ENCODE measurements at places on chromosomes 5 and 9.

DNA sequence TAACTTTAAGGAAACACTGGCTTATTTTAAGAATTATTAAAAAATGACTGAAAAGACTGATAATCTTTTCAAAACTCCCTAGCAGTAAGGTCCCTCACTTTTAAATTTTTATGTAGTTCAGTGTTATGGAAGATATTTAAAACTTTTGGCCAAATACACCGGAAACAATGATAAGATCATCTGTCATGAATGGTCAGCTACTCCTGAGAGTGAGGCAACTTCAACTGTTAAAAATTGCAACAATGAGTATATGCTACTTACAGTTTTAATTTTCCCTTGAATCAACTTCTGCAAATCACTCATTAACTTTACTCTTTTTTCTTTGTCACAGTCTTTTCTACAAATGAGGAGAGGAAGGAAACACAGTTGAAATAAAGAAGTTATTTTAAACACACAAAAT lies 10.8 kb downstream of the PUM3 start:
- DNase-seq: no peak

DNA sequence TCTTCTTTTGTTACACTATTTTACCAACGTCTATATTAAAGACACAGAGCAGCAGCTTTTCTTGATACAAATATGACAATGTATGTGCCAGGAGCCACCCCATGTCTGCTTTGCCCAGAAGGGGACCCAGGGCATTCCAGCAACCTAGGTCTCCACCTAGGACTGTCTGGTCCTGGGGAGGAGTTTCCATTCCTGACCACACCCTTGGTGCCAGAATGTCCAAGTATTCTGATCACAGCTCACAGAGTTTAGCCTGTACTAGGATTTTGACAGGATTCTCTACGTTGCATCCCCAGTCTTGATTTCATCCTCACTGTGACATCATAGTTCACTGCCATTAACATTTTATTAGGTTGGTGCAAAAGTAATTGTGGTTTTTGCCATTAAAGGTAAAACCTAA lies 224.7 kb downstream of the SREK1 start:
- no peak for DNase-seq

- DNase-seq: no peak
These were observed 41.9 kb upstream of the SPATA31C2 start for GRCh38 chr9:88180081-88180765.

DNA sequence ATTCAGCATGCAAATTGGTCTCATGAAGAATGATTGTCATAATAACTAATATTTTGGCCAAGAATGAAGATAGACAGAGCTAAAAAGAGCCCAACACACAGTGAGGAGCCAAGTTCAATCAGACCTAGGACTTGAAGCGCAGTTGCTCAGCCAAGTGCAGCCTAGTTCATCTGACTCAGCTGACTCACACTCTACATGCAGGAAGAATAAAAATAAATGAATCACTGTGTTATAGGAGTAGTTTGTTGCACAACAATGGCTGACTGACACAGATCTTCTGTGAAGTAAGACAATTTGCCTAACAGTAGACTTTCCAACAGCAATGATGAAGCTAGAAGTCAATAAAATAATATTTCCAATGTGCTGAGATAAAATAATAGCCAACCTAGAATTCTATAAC lies 261.5 kb downstream of the CEMIP2 start:
- peak; percentile 31 for DNase-seq

DNA sequence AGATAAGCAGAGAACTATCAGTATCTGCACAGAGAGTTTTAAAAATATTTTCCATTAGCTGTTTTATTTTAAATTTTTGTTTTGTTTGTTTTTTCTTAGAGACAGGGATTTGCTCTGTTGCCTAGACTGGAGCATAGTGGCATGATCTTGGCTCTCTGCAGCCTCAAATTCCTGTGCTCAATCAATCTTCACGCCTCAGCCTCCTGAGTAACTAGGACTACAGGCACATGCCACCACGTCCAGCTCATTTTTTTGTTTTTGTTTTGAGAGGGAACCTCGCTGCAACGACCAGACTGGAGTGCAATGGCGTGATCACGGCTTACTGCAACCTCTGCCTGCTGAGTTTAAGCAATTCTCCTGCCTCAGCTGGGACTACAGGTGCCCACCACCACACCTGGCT lies 138.2 kb upstream of the LPAR1 start:
- no peak for DNase-seq

DNA sequence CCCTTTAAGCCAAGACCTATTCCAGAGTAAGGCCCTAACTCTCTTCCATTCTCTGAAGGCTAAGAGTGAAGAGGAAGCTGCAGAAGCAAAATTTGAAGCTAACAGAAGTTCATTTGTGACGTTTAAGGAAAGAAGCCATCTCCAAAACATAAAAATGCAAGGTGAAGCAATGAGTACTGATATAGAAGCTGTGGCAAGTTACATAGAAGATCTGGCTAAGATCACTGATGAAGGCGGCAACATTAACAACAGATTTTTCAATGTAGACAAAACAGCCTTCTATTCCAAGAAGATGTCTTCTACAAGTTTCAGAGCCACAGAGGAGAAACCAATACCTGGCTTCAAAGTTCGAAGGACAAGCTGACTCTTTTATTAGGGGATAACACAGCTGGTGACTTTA lies 1143.4 kb downstream of the CDH12 start:
- no peak for DNase-seq

DNA sequence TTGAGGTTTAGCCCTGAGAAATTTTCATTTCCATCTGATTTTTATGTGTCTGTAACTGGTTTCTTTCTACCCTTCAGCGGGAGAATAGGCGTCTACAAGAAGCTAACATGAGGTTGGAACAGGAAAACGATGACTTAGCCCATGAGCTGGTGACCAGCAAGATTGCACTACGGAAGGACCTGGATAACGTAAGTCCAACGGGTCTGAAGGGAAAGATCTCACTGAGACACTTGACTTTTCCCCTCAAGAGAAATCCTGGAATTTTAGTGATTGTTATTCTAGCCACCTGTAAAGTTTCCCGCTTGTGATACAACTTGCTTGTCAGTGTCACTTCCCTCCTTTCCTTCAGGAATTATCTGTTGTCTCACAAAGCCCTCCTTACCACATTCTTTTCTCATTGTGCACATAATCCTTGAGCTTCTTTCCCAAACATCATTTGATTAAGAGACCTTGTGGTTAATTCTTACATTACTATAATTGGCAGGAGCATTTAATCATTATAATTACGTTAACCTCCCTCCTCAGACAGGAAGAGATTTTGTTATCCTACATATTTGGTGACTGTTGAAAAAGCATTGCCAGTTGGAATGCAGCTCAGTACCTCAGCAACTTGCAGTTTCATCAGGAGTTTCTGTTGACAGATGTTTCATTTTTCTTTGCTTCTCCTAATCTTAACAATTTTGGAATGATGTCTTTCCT lies 56.9 kb downstream of the GPR21 start:
- no peak for DNase-seq

- no peak for DNase-seq
These were observed 220.0 kb downstream of the CDH18 start for GRCh38 chr5:19767987-19768386.

- no peak for DNase-seq
These were observed 10.6 kb upstream of the SLC25A48 start for GRCh38 chr5:135823881-135824280.

- peak; percentile 46 for DNase-seq
These were observed 7.8 kb upstream of the DNAJC18 start for GRCh38 chr5:139446956-139447779.

DNA sequence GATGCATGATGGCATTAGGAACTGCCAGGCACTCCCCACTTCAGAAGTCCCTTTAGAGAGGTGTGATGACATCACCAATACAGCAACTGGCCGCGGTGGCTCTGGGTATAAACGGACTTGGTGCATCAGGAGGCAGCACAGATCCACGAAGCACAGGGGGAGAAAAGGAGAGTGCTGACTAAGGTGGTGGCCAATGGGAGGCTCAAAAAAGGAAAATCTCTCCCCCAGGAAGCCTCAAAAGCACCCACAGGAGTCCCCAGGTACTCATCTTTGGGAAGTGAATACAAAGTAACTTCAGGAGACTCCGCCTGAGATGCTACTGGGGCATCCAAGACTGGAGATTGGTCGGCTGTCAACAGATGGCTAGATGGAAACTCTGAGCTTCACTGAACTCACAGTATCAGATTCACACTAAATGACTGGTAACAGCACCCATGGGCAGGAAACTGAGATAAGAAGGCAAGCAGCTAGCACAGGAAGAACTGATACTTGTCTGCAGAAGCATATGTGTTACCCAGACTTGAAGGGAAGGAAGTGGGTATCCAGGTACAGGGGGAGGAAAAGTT lies 7.6 kb downstream of the TTC39B start:
- no peak for DNase-seq

DNA sequence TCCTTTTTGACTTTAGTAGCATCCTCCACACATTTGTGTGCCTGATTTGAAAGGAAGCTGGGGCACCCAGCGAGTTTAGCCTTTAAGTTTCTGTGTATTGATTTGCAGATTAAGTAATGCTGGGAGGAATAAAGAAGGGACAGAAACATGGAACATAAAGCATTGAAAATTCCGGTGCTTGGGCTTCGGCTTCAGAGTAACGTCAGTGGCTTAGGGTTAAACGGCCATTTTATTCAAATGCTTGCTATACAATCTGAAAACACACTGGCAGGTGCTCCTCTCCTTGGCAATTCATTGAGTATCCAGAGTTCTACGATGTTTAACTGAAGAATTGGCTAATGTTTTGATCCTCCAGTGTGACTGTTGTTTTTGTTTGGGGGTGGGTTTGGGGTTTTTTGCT lies 58.0 kb upstream of the FSD1L start:
- DNase-seq: no peak
